Fibroblast of skin of left quadriceps (primary cell): ENCODE measurements at places on chromosomes 4 and X.
A peak's percentile ranks its signal among the peaks of the same experiment; 100 is the strongest.

- DNase-seq: no peak
Measured at GRCh38 chr4:73847526-73848182, 5.4 kb upstream of the PF4V1 start.

DNA sequence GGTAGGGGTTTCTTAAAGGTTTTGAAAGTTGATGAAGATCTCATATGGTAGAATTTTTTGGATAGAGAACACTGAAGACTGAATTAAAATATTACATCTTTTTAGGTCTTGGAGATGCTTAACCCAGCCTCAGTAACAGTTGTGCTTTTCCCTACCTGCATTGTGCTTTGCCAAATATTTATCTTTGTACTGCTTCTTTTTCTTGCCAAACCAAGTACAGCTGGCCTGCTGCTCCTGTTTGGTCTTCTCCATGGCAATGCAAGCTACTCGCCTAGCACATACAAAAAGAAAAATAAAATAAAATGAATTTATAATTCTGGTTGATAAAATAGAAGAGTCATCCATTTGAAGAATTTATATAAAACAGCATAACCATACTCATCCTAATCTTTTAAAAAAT is 95.4 kb downstream of the NYX start:
- no peak for DNase-seq

GRCh38 chr4:1813231-1813630 is 20.1 kb downstream of the FGFR3 start:
- DNase-seq: no peak

GRCh38 chr4:43277003-43277402 is 384.5 kb downstream of the GRXCR1 start:
- DNase-seq: peak; percentile 30

GRCh38 chrX:41491267-41492004 is 44.3 kb downstream of the NYX start:
- DNase-seq: peak; percentile 72

DNA sequence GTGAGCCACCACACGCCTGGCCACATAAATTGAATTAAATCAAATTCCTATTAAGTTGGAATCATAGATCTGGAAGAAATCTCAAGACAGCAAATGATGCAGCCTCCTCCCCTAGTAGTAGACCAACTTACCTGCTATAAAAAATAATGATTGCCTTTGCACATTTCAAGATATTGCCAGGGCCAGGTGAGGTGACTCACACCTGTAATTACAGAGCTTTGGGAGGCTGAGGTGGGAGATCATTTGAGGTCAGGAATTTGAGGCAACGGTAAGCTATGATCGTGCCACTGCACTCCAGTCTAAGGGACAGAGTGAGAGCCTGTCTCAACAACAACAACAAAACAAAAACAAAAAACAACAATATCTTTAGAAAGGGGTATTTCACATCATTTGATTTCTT is 17.0 kb upstream of the WWC2 start:
- no peak for DNase-seq

DNA sequence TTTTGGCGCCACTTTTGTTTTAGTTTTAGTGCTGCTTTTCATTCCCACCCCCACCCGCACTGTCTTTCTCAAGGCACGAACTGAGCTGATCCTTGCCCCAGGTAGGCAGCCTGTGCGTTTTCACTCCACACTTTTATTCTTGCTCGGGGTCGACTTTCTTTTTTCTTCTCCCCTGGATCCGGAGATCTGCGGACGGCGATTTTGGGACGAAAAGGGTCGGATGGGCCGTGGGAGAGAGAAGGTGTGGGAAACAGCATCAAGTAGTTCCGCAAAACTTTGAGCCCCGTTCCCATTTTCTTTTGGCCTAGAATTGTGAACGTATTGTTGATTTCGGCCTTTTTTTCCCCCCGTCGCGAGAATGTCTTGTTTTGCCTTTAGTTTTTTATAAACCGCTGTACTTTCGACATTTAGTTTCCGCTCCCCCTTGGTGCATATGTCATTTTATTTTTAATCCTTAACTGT is 531 bp downstream of the STAG2 start:
- no peak for DNase-seq

DNA sequence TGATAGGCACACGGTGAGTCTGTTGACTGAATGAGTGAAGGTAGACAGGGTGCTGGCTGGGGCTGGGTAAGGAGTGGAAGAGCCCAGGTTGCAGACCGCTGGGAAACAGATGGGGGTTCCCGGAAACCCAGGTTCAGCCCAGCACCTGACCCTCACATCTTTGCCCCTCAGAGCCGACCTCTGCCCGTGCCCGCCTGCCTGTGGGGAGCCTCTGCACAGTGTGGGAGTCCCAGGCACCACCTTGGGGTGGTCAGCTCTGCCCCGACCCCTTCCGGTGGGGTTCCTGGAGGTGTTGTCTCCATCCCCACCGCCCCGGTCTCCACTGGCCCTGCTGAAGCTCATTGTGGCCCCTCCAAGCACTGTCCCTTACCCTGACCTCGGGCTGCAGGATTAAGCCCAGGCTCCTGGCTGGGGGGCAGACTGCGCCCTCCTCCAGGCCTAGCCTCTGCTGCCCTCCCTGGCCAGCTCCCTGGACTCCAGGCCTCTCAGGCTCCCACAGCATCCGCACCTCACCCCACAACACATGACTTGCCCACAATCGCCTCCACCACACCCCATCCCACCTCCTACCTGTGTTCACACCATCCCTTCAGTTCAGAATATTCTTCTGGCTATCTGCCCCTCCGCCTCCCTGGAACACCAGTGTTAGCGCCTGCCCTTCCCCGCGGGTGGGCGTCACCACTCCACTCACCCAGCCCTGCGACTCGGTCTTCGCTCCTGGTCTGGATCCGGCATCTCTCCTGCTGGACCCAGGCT is 21.4 kb downstream of the HMX1 start:
- no peak for DNase-seq

- DNase-seq: no peak
Measured at GRCh38 chr4:113773014-113773413, 11.5 kb upstream of the CAMK2D start.

GRCh38 chr4:136301749-136302495 is 1230.4 kb downstream of the PCDH18 start:
- no peak for DNase-seq

DNA sequence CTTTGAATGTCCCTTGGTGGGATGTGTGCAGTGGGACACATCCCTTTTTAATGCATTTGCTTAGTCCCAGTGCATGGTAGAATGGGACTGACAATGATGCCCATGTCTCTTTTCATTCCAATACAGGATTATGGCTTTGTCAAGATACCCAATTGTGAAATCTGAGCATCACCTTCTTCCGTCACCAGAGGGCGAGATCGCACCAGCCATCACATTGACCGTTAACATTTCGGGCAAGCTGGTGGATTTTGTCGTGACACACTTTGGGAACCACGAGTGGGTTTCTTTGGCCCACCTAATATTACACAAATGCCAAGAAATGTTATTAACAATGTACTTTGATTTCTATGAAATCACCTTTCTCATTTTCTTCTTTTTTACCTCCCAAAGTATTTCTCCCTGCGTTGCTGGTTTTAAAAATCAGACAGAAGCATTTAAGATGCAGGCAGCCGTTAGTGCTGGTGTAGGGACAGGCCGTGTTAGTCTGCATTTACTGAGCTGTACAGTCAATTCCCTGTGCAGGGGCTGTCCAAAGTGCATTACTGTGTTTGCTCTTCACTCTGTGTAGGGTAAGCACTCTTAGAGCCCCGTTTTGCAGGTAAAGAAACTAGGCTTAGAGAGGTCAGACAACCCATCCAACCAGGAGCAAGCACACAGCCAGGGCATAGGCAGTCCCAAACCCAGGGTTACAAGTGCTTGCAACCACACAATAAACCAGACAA is 46.5 kb downstream of the CWH43 start:
- DNase-seq: no peak

DNA sequence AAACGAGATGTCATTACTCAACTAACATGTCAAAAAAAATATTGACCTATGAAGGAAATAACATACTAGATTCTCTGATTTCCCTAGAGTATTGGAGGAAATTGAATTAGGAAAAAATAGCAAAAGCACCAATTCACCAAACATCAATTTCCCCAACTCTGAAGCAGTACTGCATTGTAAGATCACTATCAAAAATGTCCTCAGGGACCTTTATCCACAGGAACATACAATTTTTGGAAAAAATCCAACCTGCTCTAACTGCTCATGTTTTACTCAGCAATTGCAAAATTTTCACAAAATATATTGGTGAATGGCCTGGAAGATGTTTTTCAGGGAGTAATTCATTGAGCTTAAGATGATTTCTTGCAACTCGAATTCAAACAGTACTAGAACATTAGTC is 239.0 kb upstream of the GIMD1 start:
- DNase-seq: no peak

- DNase-seq: no peak
Measured at GRCh38 chr4:170198747-170199146, 109.0 kb upstream of the AADAT start.

- DNase-seq: no peak
Measured at GRCh38 chrX:35711281-35711680, 86.9 kb upstream of the MAGEB16 start.

DNA sequence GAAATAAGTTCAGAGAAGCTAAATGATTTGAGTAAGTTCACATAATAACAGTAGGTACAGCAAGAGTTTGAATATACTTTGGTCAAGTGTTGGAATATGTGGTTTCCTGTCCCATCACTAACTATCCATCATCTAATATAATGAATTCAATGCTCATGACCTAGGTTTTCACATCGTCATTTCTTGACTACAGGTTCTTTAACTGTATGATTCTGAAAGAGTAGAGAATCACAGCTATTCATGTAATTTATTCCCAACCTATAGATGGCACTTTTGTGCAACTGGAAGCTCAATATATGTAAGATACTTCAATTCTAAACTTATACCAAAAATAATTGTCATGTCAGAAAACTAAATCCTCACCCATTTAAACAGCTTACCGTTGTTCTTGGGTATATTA is 53.1 kb downstream of the TIGD2 start:
- no peak for DNase-seq
